ENCODE measurements at places on chromosomes 6 and 20.
A peak's percentile ranks its signal among the peaks of the same experiment; 100 is the strongest.

DNA sequence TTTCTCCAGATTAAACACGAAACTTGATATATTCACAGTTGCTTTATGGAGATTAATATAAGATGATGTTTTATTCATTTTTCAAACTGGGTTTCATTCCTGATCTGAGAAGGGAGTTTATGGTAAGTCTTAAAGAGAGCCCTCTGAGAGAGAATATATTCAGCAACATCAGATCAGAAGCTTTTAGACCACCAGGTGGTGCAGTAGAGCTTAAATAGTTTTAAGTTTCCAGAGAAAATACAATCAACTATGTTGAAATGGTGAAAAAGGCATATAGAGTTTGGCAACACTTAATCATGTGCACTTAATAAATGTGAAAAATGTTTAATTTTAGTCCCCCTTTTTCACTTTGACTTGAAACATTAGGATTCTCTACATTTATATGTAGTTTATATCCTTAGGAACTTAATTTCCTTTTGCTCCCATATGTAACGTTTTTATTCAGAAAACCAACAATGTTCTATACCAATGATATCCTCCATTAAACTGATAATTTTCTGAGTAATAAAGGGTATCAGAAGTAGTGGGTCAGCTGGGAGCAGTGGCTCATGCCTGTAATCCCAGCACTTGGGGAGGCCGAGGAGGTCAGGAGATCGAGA, 86.4 kb upstream of the CLDN20 start:
- H3K4me1 ChIP-seq, result peaks cover 20% of the 10 kb centered on the region
- no peak for DNase-seq
- H3K4me3 ChIP-seq, result no peak overlapping the region
- H3K27me3 ChIP-seq, result no peaks in the 10 kb centered on the region
- no peak overlapping the region for H3K27ac ChIP-seq

DNA sequence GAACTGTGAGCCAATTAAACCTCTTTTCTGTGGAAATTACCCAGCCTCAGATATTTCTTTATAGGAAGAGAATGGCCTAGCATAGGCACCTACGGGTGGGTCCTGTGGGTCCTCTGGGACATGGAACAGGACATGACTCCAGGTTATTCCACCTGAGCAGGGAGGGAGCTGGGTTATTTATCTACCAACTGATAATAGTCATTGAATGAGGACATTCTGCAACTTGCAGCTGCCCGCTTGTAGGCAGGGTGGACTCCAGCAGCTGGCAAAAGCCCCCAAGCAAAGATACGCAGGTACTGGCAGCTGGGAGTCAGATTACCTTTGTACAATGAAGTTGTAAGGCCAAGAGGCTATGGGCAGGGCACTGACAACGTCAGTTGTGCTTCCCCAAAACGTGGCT, 1.4 kb upstream of the BANF2 start:
- no peaks in the 10 kb centered on the region for H3K36me3 ChIP-seq
- no peak for DNase-seq
- no peak overlapping the region for H3K27ac ChIP-seq
- H3K4me3 ChIP-seq, result no peak overlapping the region
- H3K4me1 ChIP-seq, result no peaks in the 10 kb centered on the region

GRCh38 chr6:83367104-83367503, 63.7 kb downstream of the ME1 start:
- no peak overlapping the region for H3K27ac ChIP-seq
- peaks cover 55% of the 10 kb centered on the region for H3K4me1 ChIP-seq
- H3K27me3 ChIP-seq, result no peaks in the 10 kb centered on the region
- no peak overlapping the region for H3K4me3 ChIP-seq
- DNase-seq, result no peak

DNA sequence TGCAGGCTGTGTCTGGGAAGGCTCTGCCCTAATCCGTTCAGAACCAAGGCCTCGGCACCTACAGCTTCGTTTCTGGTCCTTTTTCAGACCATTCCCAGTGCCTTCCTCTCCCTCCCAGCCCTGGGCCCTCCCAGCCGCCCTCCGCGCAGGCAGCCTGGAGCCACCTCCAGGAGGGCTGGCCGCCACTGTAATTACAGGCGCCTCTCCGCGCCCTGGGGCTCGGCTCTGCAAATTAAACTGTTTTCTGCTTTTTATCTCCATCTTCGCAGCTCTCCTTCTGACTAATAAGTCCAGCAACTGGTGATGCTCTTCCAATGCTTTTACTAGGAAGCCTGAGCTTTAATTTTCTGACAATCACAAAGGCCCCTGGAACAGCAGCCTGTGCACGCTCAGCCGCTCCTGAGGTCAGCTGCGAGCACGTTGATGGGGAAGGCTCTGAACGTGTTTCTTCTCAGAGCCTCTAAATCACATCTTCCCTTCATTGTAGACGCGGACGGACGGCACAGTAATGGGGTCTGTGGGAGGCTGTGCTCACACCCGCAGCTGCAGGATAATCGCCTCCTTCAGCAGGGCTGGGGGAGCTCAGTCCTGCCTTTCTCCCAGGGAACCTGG, 194.6 kb downstream of the DLL1 start:
- no peaks in the 10 kb centered on the region for H3K27me3 ChIP-seq
- H3K27ac ChIP-seq, result no peak overlapping the region
- no peaks in the 10 kb centered on the region for H3K4me1 ChIP-seq
- H3K4me3 ChIP-seq, result no peak overlapping the region
- peak; percentile 75 for DNase-seq
- no peaks in the 10 kb centered on the region for H3K36me3 ChIP-seq

GRCh38 chr6:95767897-95768463, 190.6 kb downstream of the MANEA start:
- no peak overlapping the region for H3K4me3 ChIP-seq
- DNase-seq, result no peak
- H3K36me3 ChIP-seq, result no peaks in the 10 kb centered on the region
- no peak overlapping the region for H3K27ac ChIP-seq
- H3K27me3 ChIP-seq, result no peaks in the 10 kb centered on the region
- H3K4me1 ChIP-seq, result no peaks in the 10 kb centered on the region

GRCh38 chr6:143064271-143064670, 3.6 kb downstream of the AIG1 start:
- H3K4me3 ChIP-seq, result no peak overlapping the region
- no peaks in the 10 kb centered on the region for H3K27me3 ChIP-seq
- H3K27ac ChIP-seq, result no peak overlapping the region
- H3K36me3 ChIP-seq, result no peaks in the 10 kb centered on the region
- H3K4me1 ChIP-seq, result peaks cover 54% of the 10 kb centered on the region
- no peak for DNase-seq

GRCh38 chr20:1776681-1777475, 118.3 kb upstream of the SIRPA start:
- peak overlapping the region; percentile 91 for H3K4me3 ChIP-seq
- peaks cover 16% of the 10 kb centered on the region for H3K4me1 ChIP-seq
- H3K36me3 ChIP-seq, result no peaks in the 10 kb centered on the region

Measured in osteocyte (in vitro differentiated cells).